ENCODE measurements at places on chromosomes 3 and 15.

- no peak for DNase-seq
Measured at GRCh38 chr15:38516626-38517025, 48.0 kb downstream of the RASGRP1 start.

DNA sequence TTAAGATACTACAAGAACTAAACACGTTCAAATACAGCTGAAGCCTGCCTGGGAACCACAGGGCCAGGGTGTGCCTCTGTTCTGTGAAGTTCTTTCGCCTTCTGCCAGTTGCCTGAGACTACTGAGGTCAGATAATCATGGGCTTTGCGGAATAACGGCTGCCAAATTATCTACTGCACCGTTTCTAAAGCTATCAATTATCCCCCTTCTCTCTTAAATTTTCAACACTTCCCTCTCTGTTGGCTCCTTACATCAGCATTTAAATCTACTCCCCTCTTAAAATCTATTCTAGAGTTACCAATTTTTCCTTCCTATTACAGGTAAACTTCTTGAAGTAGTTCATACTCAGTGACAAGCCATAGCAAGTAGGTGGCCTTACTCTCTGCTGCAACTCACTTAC, 6.2 kb upstream of the NEO1 start:
- no peak for DNase-seq

- DNase-seq = no peak
Measured at GRCh38 chr3:61158667-61159066, 92.6 kb downstream of the FHIT start.

- DNase-seq = no peak
Measured at GRCh38 chr15:59738676-59739075, 49.6 kb upstream of the BNIP2 start.

- DNase-seq = no peak
Measured at GRCh38 chr3:87957575-87957974, 101.2 kb downstream of the CGGBP1 start.

GRCh38 chr15:70245932-70246622, 148.4 kb upstream of the TLE3 start:
- peak; percentile 80 for DNase-seq

- no peak for DNase-seq
Measured at GRCh38 chr3:98731720-98732285, 31.3 kb upstream of the ST3GAL6 start.

DNA sequence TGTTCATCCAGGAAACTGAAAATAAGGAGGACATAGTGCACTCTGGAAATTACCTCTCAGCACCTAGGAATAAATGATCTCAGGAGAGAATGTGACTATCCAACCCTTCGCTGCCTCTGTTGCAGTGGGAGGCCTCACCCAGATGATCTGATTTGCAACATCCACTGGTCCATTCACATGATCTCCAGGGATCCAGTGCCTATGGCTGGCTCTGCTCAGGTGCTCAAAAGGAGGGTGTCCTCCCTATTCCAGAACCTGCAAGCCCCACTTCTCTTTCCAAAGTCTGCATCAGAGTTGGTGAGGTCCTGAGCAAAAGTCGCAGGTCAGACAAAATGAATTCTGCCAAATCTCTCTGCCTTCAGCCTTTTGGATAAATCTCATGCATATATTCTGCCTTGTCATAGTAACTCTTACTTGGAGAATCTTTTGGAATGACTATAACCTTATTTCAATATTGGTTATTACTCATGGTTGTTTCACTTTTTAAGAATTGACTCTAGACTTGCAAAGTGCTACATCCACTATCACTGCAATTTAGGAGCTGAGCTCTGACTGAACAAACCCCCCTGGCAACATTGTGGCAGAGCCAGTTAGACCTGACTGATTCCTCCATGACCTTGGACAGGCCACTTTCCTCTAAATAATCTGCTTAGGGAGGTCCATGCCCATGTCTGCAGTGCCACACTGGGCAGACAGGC, 295.1 kb downstream of the EPHB1 start:
- DNase-seq = no peak

GRCh38 chr3:57015912-57016311, 44.6 kb upstream of the SPATA12 start:
- no peak for DNase-seq

- DNase-seq = peak; percentile 58
Measured at GRCh38 chr15:77966540-77967234, 110.8 kb downstream of the TBC1D2B start.

GRCh38 chr3:36372534-36372935, 7.8 kb upstream of the STAC start:
- peak; percentile 52 for DNase-seq

DNA sequence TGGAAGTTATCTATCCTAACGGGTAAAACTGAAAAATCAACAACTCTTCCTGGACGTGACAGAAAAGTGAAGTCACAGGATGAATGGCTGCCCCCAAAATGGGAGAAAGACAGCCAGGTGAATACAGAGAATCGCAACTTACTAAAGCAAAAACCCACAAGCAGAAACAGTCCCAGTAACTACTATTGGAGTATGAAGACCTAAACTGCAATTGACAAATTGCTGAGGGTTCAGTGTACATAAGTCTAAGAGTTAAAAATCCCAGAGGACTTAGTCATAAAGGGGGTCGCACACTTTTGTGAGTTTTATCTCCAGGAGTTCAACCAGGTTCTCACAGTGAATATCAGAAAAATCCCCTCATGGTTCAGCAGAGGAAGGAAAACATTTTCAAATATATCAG, 56.8 kb upstream of the IMPG2 start:
- no peak for DNase-seq

- no peak for DNase-seq
Measured at GRCh38 chr15:96166223-96167200, 164.0 kb upstream of the NR2F2 start.

DNA sequence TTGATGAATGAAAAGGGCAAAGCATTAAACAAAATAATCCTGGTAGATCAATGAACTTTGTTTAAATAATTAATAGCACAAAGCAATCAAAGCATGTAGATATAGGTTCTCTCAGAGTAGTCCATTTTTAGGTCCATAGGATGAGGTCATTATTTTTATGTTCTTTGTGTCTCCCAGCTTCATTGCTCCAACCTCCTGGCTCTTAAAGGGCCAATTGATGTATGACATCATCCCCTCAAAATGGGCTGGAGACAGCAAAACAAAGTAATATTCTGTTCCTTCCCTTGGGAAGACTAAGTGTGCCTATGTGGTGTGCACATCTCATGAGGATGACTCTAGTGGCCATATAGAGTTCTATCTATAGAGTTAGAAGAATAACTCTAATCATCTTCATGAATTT, 49.5 kb downstream of the HMG20A start:
- DNase-seq = no peak

GRCh38 chr3:183688874-183689273, 8.7 kb upstream of the YEATS2 start:
- DNase-seq = no peak

DNA sequence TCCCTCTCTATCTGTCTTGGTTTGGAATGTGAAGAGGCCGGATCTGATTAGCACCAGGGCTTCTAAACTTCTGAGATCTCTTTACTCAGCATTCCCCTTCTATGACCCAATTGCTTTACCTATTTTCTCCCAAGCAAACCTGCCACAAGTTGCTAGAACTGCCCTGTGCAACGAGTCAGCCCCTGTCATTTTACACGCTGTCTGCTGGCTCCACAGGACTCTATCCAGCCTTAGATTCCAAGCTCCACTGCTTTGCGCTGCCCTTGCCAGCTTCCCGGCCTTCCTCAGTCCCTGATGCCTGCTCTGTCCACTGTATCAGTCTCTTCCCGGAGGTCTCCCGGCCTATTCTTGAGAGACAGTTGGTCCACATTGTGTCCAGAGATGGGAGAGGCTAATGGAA, 12.3 kb downstream of the CEP19 start:
- DNase-seq = no peak

- peak; percentile 46 for DNase-seq
Measured at GRCh38 chr15:77607111-77607893, 25.4 kb downstream of the LINGO1 start.

GRCh38 chr3:188577539-188577938, 423.6 kb downstream of the LPP start:
- no peak for DNase-seq

GRCh38 chr3:195556390-195556789, 13.3 kb upstream of the PPP1R2 start:
- no peak for DNase-seq

- no peak for DNase-seq
Measured at GRCh38 chr3:133014325-133014724, 23.9 kb upstream of the TMEM108 start.

GRCh38 chr15:61759639-61760038, 300.6 kb downstream of the VPS13C start:
- no peak for DNase-seq

- DNase-seq = no peak
Measured at GRCh38 chr3:66655671-66656070, 154.8 kb upstream of the LRIG1 start.

GRCh38 chr3:187685948-187686347, 15.8 kb upstream of the SST start:
- no peak for DNase-seq

DNA sequence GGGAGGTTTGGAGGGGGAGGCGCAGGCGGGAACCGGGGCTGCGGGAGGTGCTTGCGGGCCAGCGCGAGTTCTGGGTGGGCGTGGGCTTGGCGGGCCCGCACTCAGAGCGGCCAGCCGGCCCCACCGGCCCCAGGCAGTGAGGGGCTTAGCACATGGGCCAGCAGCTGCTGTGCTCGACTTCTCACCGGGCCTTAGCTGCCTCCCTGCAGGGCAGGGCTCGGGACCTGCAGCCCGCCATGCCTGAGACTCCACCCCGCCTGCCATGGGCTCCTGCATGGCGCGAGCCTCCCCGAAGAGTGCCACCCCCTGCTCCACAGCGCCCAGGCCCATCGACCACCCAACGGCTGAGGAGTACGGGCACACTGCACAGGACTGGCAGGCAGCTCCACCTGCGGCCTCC, 98.6 kb upstream of the IGF1R start:
- DNase-seq = no peak

GRCh38 chr3:38317192-38317759, 29.3 kb upstream of the XYLB start:
- DNase-seq = peak; percentile 25

- peak; percentile 97 for DNase-seq
Measured at GRCh38 chr3:101902041-101902440, 52.7 kb downstream of the NFKBIZ start.

- DNase-seq = peak; percentile 2
Measured at GRCh38 chr3:50885070-50885850, 210.5 kb downstream of the DOCK3 start.

DNA sequence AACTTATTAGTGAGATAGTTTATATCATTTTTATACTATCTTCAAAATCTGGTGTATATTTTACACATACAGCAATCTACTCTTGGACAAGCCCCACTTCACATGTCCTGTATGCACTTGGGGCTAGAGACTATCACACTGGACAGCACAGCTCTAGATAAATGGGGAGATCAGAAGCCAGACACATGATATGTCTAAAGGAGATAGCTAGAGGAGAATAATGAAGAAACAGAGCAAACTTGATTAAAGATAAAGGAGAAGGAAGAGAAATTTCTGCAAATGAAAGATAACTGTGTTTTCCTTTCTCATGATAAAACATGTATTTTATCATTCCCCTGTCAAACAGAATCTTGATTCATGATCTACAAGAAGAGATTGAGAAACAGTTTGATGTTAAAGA, 13.0 kb downstream of the CPA3 start:
- DNase-seq = no peak

- peak; percentile 67 for DNase-seq
Measured at GRCh38 chr3:152474585-152474984, 205.9 kb downstream of the MBNL1 start.

DNA sequence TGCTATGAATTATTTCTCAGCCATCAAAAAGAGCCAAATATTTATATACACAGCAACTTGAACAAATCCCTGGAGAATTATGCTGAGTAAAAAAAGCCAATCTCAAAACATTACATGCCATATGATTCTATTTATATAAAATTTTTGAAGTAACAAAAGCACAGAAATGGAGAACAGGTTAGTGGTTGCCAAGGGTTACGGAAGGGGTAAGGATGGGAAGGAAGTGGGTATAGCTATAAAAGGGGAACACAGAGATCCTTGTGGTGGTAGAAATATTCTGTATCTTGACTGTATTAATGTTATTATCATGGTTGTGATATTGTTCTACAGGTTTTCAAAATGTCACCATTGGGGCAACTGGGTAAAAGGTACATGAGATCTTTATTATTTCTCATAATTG, 62.3 kb upstream of the ASB14 start:
- DNase-seq = no peak

DNA sequence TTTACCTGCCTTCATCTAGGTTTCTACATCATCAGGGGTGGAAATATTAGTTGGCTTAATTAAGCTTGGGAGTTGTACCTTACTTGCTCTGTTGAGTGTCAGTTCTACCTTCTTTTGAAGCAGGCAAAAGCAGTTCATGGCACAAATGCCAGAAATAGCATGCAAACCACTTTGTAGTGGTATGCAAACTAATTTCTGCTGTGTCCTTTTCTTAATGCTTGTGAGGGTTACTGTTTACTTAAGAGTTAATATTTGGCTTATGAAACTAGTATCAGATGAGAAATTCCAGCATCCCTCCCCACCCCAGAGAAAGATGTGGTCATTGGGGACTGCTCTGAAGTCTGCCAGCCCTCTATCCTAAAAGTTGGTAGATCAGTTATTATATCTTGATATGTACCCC, 7.1 kb downstream of the ATP2C1 start:
- DNase-seq = peak; percentile 33

DNA sequence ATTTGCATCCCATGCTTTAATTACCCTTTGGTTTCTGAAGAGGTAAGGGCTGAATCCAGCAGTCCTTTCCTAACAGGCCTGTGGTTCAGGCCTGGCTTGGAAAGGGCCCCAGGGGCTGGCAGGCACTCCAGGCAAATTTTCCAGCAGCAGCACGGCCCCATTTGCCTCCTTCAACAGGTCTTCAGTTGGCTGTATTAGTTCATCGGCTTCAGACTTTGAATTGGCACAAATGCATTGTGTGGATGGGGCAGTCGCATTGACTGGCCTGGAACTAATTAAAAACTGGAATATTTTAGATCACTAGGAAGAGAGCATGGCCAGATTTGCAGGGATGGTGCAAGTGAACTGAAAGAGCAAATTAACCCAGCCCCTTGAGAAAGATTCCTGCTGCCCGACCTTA, 207.8 kb upstream of the MCTP2 start:
- DNase-seq = no peak

DNA sequence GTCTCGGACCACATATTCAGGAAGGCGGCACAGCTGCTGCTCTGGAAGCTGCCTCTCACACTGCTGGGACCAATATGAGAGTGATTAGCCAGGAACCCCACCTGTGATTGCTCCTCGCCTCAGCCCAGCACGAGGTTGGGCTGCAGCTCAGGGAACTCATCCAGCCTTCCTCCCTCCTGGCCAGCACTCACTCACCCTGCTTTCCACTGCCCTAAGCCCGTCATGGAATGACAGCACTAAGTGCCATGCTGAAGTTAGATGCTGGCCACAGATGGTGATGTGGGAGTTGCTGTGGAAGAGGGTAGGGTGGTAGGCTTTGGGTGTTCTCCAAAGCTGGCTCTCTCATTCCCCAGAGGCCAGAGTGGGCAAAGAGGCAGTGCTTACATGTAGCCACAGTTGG, 7.3 kb downstream of the MST1R start:
- DNase-seq = no peak
